Prostate gland (tissue), 2 donors: ENCODE measurements at places on chromosomes 3 and 15. TPM values are rescaled to one million over a fixed set of nuclear protein-coding genes. Genes with fewer than 3 reads are reported as not detected.

GABRA5 gene
- 0.14 TPM for total RNA-seq

DNA sequence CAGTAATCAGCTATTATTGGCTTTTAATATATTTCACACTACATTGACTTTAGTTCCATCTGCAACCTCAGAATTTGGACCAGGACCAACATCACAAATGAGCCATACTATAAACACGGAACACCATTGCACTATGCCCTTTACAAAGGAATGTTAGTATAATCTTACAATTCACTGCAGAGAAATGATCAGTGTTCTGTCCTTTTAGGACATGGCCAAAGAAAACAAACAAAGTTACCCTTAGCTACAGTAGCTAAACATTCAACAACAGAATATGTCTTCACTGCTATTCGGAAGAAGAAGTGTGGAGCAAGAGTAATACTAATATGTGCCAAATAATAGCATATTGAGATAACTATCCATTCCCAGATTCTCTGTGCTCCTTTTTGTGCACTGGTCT, 90.4 kb downstream of the NAALADL2 start:
- no peak for DNase-seq

DNA sequence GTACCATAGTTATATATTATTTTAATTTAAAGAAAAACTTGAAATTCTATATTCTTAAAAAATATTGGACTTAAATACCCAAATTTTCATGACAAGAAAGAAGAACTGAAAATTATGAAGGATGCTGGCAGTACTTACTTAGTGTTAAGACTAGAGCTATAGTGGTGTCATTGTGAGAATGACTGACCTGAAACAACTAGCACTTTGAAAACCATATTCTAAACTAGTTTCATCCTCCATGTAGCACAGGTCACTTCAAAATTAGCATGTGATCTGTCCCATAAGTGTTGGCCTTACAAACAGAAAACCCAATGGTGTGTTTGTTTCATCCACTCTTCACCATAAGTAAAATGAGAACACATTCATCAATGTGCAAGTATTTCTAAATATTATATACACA, 208.6 kb downstream of the ZIC4 start:
- no peak for DNase-seq

GRCh38 chr3:133038731-133039375, 662 bp downstream of the TMEM108 start:
- no peak for DNase-seq
